Suprapubic skin (tissue), 4 donors: ENCODE measurements at places on chromosomes 2 and 18. TPM values are rescaled to one million over a fixed set of nuclear protein-coding genes. Genes with fewer than 3 reads are reported as not detected.
A peak's percentile ranks its signal among the peaks of the same experiment; 100 is the strongest.

GRCh38 chr2:132037527-132038178 is 124.1 kb downstream of the ANKRD30BL start:
- H3K4me1 ChIP-seq: peaks cover 14% of the 10 kb centered on the region
- H3K4me3 ChIP-seq: peak overlapping the region; percentile 52
- no peak overlapping the region for H3K27ac ChIP-seq

DNA sequence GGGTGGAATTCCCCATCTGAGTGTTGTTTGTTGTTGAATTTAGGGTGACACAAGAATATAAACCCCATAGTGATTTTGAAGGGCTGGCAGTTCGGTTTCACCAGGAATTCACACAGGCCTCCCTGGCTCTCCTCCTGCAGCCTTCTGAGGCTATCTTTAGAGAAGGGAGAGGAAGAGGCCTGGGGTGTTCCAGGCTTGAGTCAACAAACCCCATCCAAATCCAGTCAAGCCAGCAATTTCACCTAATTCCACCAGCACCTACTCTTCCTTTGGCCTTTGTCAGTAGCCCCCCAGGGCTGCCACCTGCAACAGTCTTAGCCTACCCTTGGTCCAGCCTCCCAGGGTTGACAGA is 32.0 kb downstream of the MARCHF4 start:
- no peaks in the 10 kb centered on the region for H3K27me3 ChIP-seq
- H3K27ac ChIP-seq: no peak overlapping the region
- H3K4me1 ChIP-seq: peaks cover 31% of the 10 kb centered on the region
- no peaks in the 10 kb centered on the region for H3K36me3 ChIP-seq
- no peak for DNase-seq

DNA sequence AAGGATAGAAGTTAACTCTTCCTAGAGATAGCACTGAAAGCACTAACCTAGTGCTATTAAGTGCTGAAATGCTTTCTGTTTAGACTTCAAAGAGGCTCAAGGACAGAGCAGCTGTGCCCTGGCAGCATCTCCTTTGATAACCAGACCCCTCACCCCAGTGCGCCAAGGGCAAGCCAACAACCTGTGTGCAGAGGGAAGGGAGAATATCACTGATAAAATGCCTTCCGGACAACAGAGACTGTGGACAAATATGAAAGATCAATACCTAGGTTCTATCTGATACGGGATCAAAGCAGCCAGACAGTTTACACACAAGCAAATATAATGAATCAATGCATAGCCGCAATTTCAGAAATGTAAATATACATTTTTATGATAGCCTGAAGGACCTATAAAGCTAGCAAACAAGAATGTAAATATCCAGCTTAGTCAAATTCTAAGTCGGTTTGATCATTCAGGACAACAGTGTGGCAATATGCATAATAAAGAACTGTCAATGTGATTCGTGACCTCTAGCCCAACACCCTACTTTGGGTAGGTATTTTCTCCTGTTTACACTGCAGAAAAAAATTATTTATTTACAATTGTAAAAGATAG is 91.8 kb upstream of the RFX8 start:
- no peak overlapping the region for H3K4me3 ChIP-seq
- peaks cover 3% of the 10 kb centered on the region for H3K27me3 ChIP-seq
- no peak for DNase-seq
- H3K27ac ChIP-seq: no peak overlapping the region
- no peaks in the 10 kb centered on the region for H3K36me3 ChIP-seq
- H3K4me1 ChIP-seq: no peaks in the 10 kb centered on the region

UCN gene
- 3.9 TPM for total RNA-seq
